ENCODE measurements at places on chromosomes 13 and 19. TPM values are rescaled to one million over a fixed set of nuclear protein-coding genes. Genes with fewer than 3 reads are reported as not detected.

DNA sequence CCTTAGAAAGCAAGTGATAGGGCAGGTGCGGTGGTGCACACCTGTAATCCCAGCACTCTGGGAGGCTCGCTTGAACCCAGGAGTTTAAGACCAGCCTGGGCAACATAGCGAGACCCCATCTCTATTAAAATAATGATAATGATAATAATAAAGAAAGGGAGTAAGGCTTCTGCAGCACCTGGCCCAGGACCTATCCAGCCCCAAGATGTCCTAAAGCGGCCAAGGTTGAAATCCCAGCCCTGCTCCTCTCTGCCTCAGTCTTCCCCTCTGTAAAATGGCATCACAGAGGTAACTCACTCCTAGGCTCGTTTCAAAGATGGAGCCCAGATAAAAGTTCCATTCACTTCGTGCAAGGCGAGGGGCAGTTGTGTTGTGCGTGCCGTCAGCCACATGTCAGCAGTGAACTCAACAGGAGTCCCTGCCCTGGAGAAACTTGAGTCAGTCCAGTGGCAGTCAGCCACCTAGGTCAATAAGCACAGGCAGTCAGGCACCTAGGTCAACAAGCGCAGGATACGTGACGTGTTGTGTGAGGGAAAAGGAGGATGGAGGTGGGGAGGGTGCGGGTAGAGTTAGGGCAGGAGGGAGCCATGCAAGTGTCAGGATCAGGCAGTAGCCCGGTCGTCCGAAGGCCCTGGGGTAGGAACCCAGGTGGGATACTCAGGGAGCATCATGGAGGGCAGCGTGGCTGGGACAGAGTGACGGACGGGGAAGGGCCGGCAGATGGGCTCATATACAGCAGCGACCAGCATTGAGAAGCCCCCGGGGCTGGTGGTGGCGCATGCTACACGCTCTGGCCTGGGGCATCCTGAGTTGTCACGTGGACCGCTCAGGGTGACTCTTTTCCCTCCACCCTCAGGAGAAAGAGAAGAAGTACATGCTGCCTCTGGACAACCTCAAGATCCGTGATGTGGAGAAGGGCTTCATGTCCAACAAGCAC is 16.6 kb downstream of the TMED1 start:
- no peak for DNase-seq

Gene FGF21
- not detected for total RNA-seq

GRCh38 chr19:23254141-23254910 is 4.1 kb upstream of the ZNF724 start:
- no peak for DNase-seq

- DNase-seq: no peak
These were observed 12.4 kb downstream of the SBNO2 start for GRCh38 chr19:1161716-1162115.

Gene ZNF835
- total RNA-seq: 5.0 TPM

DNA sequence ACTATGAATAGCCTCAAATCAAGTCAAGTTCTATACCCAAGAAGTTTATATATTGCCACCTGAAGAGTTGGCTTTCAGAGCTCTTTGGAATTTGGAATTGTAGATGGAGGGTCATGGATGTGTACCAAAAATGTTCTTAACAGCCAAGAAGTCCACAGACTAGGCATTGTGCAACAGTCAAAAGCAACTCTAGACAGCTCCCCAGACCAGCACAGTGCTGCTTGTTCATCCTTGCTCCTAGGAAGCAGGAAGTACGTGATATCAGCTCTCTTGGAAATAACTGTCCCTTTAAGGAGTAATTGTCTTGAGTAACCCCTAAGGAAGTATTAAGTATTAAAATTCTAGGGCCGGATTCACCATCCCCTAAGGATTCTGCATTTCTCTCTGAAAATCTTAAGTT is 30.7 kb upstream of the IL17D start:
- DNase-seq: no peak
